Renal cortical epithelial cell (primary cell): ENCODE measurements at places on chromosomes 11 and 22. TPM values are rescaled to one million over a fixed set of nuclear protein-coding genes. Genes with fewer than 3 reads are reported as not detected.

- DNase-seq: no peak
These were observed 1.4 kb upstream of the TRMT2A start for GRCh38 chr22:20118300-20119020.

DNA sequence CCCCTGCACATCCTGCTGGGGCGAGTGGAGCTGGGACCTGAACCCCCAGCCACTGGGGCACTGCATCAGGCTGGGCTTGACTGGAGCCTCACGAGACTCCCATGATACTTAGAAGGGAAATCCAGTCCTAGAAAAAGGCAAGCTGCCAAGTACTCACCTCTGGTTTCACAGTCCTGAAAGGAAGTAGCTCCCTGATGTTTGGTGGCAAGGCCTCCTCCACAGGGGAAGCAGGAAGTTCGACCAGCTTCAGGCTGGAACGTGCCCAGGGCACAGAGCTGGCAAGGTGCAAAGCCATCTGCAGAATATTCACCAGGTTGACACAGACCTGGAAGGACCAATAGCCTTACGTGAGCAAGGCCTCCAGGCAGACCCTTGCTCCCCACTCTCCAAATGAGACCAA lies 26.8 kb upstream of the NRIP3 start:
- no peak for DNase-seq

GRCh38 chr11:36394056-36394455 lies 98.0 kb downstream of the PRR5L start:
- DNase-seq: no peak

DNA sequence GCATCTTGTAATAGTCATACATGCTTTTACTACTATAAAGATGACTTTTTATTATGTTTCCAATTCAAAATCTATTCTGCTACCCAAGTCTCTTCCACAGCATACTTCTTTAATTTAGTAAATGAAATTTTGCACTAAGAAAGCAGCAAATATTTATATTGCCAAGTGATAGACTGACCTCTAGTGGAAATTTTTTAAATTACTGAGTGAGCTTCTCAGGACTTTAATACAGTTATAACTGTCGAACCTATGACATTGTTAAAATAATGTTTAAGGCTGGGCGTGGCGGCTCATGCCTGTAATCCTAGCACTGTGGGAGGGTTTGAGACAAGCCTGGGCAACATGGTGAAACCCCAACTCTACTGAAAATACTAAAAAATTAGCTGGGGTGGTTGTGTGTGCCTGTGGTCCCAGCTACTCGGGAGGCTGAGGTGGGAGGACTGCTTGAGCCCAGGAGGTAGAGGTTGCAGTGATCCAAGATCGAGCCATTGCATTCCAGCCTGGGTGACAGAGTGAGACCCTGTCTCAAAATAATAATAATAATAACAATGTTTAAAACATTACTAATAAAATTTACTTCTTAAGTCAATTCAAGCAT lies 27.3 kb downstream of the STK33 start:
- peak; percentile 55 for DNase-seq

DNA sequence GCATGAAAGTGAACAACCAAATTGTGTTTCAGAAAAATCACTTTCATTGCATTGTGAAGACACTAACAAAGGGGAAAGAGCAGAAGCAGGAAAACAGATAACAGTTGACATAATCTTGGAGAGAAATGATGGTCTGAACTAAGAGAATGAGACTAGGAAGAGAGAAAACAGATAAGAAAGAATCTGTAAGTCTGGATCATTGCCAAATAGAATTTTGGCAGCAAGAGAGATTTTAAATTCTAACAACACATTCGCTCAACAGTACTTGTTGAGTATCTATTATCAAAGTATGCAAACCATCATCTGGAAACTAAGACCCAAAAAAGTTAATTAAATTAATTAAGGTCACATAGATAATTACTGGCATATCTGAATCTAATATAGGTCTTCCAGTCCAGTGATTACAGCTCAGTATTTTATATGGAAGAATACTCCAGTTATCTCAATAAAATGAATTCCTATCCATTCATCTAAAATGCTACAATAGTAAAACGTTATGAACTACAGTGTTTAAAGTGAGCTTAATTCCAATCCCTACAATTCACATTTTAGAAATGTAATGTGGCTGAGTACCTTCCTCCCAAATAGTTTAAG lies 166.7 kb upstream of the FAT3 start:
- no peak for DNase-seq

DNA sequence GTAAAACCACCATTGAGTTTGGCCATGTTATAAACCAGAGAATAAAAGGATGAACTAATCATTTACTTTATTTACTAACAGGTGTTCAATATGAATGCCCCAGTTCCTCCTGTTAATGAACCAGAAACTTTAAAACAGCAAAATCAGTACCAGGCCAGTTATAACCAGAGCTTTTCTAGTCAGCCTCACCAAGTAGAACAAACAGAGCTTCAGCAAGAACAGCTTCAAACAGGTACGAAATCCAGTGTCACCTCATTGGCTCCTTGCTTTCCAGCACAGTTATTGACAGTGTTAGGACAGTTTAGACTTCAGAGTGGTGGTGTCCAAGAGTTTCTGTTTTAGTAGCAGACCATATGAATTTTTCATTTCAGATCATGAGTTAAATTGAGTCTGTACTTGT lies 13.6 kb upstream of the NAT10 start:
- DNase-seq: peak; percentile 18

DNA sequence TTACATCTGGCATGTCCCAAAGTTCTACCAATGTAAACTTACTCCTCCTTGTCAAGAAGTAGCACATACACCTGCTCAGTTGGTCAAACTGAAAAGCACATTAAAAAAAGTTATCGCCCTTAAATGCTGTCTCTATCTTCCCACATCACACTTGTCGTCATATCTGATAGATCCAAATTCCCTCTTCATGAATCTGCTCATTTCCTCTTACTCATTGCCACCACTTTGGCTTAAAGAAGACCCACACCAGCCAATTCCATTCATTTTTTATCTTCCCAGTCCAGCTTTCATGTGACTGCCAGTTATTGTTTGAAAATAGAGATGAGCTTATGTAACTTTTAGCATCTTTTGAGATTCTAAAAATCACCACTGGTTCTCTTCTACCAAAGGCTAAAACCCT lies 305.9 kb upstream of the MTNR1B start:
- no peak for DNase-seq

GRCh38 chr11:44818110-44818509 lies 91.3 kb downstream of the TSPAN18 start:
- DNase-seq: no peak

- DNase-seq: no peak
These were observed 10.4 kb upstream of the FXYD2 start for GRCh38 chr11:117834838-117835443.

DNA sequence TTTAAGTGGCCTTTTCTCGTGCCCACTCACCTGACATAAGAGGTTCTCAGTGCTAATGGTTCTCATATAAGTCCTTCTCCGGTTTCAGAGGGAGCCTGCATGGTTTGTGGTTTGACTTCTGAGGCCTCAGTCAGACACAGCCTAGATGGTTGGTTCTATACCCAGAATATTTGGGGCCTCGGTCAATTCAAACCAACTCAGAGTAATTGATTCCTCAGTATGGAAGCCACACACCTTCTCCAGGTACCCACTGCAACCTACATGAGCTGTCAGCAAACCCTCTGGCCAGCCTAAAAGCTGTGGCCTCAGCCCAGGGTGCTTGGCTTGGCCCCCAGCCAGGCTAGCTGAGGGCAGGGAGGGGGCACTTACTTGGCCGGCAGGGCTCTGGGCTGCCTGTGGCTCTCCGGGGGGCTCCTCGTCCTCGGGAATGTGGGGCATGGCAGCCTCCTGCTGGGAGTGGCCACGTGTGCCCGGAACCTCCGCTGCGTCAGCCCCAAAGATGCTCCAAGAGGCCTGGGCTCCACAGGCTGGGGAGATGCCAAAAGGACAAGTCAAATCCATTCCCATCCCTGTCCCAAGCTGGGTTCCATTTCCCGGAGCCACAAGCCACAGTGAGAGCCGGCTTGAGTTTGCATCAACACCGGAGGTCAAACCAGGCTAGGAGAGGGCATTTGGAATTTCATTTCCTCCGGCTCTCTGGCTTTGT lies 41.7 kb downstream of the IRAG1 start:
- DNase-seq: no peak

- DNase-seq: no peak
These were observed 126.3 kb downstream of the SLC1A2 start for GRCh38 chr11:35293035-35293434.

- DNase-seq: no peak
These were observed 64.1 kb downstream of the PRMT3 start for GRCh38 chr11:20451568-20451967.

DNA sequence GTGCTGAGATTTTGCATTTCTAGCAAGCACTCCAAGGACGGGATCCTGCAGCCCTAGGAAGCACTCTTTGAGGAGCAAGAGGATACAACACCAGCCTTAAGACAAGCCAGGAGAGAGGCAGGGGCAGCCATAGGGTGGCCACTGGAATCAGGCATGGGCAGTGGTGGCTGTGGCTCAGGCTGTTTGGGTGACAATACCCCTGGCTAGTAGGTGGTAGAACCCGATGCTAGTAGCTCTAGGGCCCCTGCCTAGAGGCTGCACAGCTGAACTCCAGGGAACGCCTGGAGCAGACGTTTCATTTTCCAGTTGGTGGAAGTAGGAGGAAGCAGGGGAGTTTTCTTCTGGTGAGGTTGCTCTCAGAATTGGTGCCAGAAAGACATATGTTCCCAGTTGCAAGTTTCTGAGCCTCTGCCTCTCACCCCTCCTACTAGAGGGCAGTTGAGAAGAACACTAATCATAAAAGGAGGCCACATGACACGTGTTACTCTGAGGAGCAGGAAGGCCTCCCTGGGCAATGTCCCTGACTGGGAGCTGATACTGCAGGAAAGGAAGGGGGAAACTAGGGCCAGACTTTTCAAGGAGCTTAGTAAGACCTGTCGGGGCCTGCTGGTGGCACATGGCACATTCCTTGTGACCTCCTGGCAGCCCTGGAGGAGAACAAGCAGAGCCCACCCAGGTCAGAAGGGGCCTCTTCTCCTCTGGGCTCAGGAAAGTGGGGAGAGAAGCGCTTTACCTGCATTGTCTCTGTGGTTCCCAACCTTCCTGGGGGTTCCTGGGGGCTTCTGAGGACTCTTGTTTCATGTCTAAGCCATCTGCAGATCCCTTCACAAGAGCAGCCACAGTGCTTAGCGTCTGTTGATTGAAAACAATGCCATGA lies 56.6 kb upstream of the DRD2 start:
- no peak for DNase-seq

GRCh38 chr11:78256962-78257361 lies 68.2 kb downstream of the USP35 start:
- peak; percentile 29 for DNase-seq

DNA sequence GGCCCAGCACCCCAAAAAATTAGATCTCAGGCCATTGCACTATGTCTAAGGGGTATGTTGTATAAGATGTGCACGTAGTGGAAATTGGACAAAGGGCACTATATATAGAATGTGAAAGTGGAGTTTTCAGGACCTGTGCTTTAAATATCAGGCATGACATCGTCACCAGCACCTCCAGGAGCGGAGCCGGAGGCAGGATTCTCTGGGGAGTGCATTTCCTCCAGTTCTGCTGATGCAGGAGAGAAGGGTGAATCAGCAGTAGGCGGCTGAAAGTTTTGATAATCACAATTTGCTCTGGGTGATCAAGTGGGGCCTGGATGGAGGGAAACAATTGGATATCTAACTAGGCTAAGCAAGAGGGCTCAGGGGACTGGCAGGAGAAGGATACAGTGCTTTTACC lies 69.1 kb upstream of the NTM start:
- no peak for DNase-seq

DNA sequence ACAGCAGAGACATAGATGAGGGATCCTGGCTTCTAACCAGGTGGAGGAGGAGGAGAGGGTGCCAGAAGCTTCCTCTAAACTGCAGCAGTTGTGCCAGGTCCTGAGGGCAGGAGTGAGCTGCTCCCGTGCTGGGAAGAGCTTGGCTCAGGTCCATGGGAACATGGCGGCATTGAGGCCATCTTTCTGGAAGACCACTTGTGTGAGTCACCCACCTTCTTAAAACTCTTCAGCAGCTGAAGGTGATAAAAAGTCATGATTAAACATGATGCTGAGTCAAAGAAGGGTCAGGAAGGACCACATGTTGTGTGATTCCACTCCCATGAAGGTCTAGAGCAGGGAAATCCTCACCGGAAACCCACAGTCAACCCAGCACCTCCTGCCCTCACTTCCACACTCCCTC lies 35.1 kb downstream of the LINC01488 start:
- DNase-seq: no peak

GRCh38 chr11:12687216-12687623 lies 13.0 kb downstream of the TEAD1 start:
- no peak for DNase-seq

- DNase-seq: no peak
These were observed 7.2 kb upstream of the PLXNB2 start for GRCh38 chr22:50314455-50315288.

- no peak for DNase-seq
These were observed 37.2 kb downstream of the IGSF9B start for GRCh38 chr11:133919330-133920108.

- DNase-seq: no peak
These were observed 131.9 kb downstream of the WNT11 start for GRCh38 chr11:76074148-76075095.

DNA sequence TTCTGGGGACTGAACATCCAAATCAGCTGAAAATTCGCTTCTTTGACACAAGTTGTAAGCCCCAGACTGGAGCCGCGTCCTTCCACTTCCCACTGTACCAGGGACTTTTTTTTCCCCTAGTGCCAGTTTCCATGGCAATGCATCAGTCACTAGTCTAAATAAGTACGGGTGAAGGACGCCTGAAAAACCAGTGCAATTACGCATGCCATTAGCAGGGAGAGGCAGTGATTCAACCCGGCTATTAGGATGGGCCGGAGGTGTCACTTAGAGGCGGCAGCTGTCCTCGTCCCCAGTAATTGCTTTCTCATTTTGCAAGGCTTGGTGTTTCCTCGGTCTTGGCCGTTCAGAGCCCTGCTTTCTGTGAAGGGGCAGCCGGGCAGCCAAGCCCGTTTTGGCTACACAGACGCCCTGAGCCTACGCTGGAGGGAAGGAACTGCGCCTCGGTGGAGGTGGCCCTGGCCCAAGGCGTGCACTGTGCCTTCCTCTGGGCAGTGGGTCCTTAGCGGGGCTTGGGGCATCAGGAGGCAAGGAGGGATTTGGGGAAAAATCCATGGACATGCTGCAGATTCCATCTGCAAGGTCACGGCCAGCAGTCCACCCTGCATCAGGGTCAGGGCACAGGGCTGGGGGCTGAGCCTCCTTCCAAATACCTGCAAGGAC lies 319.7 kb downstream of the CTTN start:
- no peak for DNase-seq

GRCh38 chr11:64534391-64534801 lies 56.6 kb upstream of the SLC22A12 start:
- no peak for DNase-seq

GRCh38 chr11:14551380-14551779 lies 31.2 kb upstream of the PSMA1 start:
- DNase-seq: no peak

OR5B21 gene
- total RNA-seq: not detected in 2 replicates

TMEM109 gene
- 18.6 and 37.7 TPM in 2 replicates for total RNA-seq

C11orf91 gene
- total RNA-seq: not detected in 2 replicates

PHLDB1 gene
- total RNA-seq: 66.9 and 212 TPM in 2 replicates

EFCAB6 gene
- total RNA-seq: 0.69 and 8.4 TPM in 2 replicates

CELSR1 gene
- 41.2 and 151 TPM in 2 replicates for total RNA-seq

RASD2 gene
- total RNA-seq: 0.35 and 3.0 TPM in 2 replicates

CLDN5 gene
- 1.3 and 1.9 TPM in 2 replicates for total RNA-seq

FEN1 gene
- total RNA-seq: 12.1 and 35.6 TPM in 2 replicates
